CD8-positive, alpha-beta T cell (primary cell): ENCODE measurements at places on chromosomes 2 and 18.

- no peak for DNase-seq
Observed at GRCh38 chr2:86331384-86331783, 6.0 kb downstream of the REEP1 start.

- DNase-seq, result no peak
Observed at GRCh38 chr2:132978840-132979239, 308.8 kb upstream of the LYPD1 start.

DNA sequence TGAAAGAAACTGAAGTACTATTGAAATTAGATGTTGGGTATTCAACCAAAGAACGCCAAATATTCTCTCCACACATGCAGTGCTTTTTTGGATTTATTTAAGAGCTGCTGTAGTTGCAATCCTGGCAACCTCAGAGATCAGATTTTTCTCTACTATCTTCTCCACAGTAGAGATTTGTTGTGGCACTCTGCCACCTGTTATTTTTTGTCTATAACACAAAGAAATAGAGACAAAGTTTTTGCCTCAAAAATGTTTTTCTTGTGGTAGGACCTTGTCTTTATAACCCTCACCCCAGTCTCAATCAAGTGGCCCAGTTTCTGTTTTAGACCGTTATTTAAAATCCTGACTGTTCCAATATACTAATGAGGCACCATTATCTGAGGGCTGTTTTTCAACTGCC lies 79.4 kb downstream of the SCG2 start:
- no peak for DNase-seq

- DNase-seq, result no peak
Observed at GRCh38 chr2:20141056-20141762, 83.7 kb downstream of the SDC1 start.

GRCh38 chr2:99879481-99879880 lies 262.9 kb downstream of the AFF3 start:
- no peak for DNase-seq

DNA sequence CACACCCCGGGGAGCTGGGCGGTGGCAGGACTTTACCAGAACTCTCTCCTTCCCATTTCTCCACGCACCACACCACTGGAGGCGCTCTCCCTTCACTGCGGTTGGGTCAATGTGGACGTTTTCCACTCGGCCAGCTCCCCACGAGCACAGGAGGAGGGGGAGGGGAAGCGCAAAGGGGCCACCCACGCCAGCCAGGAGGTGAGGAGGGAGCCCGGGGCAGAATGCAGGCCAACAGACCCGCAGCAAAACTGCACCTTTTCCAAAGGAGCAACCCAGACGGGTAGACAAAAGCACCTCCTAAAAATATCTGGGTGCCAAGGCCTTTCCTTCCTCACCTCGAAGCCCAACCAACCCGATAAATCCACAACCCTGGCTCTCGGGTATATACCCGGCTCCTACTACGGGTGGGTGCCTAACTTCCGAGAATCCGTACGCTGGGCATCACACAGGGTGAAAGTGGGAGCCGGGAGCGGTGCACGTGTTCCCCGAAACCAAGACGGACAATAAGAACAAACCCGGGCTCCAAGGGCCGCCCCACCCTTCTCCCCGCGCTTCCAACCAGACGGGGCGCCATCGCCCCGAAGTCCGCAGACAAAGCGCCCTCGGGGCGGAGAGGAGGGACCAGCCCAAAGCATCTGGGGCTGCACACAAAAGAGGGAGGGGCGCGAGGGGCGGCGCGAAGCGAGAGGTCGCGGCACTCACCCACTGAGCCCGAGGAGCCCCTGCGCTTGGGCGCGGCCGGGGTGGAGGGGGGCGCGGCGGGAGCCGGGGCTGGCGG lies 1.0 kb downstream of the RTN4 start:
- peak; percentile 72 for DNase-seq
